ENCODE measurements at places on chromosomes 5 and 9.

GRCh38 chr9:124133727-124134126 is 122.2 kb downstream of the LHX2 start:
- peak; percentile 27 for DNase-seq

DNA sequence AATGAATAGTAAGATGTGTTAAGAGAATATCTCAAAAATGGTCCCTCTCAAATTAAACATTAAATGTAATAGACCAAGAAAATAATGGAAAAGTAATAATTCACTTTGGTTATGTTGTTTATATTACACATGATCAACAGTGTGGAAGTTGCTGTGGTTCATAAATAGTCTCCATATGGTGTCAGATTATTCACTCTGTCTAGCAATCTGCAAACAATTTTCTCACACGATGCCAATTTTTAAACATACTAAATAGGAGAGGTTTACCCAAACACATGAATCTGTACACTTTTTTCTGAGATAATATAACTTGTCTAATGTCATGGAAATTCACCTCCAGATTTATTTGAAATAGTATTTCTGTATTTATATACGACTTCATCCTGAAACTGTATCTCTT is 217.4 kb upstream of the FBXL7 start:
- no peak for DNase-seq

- DNase-seq, result peak; percentile 75
Measured at GRCh38 chr5:150789943-150790611, 11.5 kb downstream of the SMIM3 start.

GRCh38 chr9:90891308-90892040 is 89.9 kb downstream of the SYK start:
- no peak for DNase-seq

DNA sequence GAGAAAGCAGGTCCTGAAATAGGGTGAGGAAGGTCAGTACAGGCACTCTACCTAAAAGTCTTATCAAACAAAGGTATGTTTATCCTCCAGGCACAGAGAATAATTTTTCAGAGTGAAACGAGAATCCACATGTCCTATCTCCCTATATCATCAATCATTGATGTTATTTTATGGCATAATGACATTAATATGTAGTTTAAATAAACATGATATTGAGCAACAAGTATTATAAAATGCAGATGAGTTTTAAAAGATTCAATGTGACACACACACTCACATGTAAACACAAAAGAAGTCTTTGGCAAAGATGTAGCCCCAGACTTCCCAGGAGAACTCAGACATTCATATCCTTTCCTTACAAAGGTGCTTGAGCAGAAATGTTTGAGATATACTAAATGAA is 389.1 kb downstream of the ADGRV1 start:
- no peak for DNase-seq

DNA sequence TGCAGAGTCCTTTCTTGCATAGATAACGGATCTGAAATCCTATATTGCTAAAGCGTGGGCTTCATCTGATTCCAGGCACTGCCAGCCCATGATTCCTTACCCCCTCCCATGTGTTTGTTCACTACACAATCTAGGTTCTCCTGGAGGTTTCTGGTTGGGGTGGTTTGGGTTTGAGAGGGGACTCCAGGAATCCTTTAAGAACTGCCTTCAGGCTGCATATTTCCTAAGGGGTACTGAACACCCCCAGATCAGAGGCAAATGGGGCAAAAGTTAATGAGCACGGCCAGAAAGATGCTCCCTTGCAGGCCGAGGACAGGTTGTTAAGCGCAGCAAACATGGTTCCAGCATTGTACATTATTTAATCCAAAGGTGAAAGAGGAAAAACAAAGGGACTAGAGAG is 9.9 kb downstream of the NR2F1 start:
- DNase-seq, result no peak

GRCh38 chr5:151598984-151599383 is 7.9 kb upstream of the FAT2 start:
- no peak for DNase-seq

DNA sequence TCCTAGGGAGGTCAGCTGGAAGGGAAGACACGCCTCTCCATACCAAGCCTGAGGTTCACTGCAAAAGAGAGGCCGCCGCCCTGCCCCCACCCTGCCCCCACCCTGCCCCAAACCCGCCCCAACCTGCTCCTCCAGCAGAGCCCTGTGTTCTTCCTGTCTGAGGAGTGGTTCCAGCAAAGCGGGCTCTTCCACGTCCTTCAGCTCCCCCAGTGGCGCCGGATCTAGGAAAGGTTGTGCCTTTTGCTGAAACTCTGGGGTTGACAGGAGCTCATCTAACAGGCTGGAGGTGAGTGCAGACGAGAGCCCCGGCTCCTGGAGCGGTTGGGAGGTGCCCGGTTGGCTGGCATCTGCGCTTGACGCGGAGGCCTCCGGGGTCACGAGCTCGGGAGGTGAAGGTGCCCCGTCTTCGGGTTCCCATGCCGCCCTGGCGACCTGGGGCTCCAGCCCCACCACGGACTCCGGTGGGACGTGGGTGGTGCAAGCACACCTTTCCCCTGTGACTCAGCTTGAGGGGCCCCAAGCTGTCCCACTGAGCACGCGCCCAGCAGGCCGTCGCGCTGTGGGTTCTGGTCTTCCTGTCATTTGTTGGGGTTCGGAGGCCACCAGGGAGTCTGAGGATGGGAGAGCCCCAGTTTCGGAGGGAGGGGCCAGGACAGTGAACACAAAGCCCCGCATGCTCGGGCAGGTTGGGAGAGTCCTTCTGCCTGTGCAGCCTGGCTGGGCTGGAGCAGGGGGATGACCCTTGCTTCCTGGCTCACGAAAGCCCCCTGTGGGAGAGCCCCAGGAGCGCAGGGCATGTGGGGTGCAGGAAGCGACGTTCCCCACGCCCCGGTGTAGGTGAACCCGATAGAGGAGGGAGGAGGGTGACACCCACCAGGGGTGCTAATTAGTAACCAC is 1467.1 kb downstream of the FOXD4L5 start:
- peak; percentile 63 for DNase-seq

- DNase-seq, result peak; percentile 41
Measured at GRCh38 chr5:50666261-50667022, at the start of gene PARP8. TSS of gene PARP8 (plus strand) at chr5:50666637. CDS start at chr5:50667096, 459 bp downstream.

GRCh38 chr9:10232352-10232930 is 380.4 kb downstream of the PTPRD start:
- no peak for DNase-seq

DNA sequence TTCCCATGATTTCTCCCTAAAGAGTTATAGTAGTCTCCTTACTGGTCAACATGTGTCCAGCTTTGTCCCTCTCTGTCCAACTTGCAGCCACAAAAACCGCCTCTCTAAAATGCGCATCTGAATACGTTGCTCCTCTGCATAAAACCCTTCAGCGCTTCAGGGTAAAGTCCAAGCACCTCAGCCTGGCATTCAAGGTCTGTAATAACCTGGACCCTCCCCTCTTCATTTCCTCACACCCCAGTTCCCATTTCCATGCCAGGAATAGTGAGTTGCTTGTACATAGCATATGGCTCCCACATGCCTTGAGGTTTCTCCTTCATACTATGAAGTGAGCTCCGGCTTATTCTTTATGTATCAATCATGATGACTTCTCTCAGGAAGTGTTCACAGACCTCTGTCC is 101.5 kb downstream of the OXCT1 start:
- no peak for DNase-seq

DNA sequence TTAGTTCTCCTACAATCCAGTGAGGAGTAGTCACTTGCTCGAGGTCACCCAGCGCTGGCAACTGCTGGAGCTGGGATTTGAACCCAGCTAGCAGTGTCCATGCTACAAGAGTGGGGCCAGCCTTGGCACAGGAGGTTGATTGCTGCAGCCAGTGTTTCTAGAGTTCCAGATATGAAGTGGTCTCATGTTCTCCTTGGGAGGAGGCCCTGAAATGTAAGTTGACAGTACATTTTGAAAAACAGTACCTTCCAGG is 802 bp downstream of the CCDC107 start:
- DNase-seq, result no peak

DNA sequence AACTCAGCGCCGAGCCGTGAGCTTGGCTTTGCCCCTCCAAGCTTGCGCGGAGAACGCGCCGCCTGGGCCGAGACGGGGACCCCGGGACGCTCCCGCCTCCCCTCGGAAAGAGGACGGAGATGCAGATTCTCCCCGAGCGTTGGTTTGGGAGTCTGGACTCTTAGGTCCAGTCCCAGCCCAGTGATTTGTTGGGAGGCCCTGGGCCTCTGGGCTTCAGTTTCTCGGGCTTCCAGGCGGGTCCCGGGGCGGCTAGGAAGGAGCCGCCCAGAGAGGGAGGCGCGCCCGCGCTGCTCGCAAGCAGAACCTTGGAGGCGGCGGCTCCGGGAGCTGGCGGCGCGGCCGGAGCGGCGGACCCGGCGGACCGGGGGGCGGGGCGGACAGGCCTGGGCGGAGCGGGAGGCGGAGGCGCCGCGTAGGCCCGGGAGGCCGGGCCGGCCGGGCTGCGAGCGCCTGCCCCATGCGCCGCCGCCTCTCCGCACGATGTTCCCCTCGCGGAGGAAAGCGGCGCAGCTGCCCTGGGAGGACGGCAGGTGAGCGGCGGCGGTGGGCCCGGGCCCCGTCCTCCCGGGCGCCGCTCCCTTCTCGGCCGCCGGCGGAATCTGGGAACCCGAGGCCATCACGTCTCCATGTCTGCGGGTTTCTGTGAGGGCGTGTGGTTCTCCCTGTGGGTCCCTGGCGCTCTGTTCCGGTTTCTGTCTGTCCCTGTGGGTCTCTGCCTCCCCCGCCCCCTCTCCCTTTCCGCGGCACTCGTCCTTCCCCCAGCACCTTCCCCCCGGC is at the start of gene B4GALT7:
TSS of gene B4GALT7 (plus strand) at position 402 of the 777 bp plus-strand sequence. CDS start at position 481, 79 bp downstream.
- DNase-seq, result peak; percentile 78

GRCh38 chr5:148209151-148209770 is 6.4 kb downstream of the SPINK6 start:
- no peak for DNase-seq

DNA sequence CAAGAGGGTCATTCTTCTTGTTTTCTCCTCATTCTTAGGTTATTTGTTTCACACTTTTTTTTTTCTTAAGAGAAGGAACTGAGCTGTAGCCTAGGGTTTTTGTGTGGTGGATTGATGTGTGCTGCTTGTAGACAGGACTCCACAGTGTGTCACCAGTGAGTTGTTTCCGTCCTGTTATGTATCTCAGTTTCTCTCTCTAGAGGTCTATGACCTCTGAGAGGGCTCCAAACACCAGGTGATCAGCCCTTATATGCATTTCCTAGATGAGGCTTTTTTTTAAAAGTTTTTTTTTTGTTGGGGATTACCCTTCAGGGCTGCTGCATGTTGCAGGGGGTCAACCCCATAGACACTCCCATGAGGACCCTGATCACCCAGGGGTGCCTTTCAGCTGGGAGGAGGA is 124.2 kb upstream of the MAST4 start:
- DNase-seq, result no peak

DNA sequence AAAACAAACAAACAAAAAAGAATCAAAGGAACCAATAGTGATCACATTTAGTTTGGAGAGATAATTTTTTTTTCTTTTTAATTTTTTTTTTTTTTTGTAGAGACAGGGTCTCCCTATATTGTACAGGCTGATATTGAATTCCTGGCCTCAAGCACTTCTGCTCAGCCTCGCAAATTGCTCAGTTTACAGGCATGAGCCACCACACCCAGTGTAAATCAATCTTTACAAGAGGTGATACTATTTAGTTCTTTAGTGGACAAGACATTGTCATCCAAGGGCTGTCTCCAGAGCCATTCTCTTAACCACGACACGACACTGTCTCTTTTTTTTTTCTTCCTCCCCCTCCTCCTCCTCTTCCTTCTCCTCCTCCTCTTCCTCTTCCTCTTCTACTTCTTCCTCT is 29.6 kb downstream of the ERAP2 start:
- DNase-seq, result no peak

- no peak for DNase-seq
Measured at GRCh38 chr5:54807421-54807820, 178.0 kb downstream of the ESM1 start.

GRCh38 chr5:89353837-89354551 is 471.0 kb upstream of the MEF2C start:
- DNase-seq, result no peak

DNA sequence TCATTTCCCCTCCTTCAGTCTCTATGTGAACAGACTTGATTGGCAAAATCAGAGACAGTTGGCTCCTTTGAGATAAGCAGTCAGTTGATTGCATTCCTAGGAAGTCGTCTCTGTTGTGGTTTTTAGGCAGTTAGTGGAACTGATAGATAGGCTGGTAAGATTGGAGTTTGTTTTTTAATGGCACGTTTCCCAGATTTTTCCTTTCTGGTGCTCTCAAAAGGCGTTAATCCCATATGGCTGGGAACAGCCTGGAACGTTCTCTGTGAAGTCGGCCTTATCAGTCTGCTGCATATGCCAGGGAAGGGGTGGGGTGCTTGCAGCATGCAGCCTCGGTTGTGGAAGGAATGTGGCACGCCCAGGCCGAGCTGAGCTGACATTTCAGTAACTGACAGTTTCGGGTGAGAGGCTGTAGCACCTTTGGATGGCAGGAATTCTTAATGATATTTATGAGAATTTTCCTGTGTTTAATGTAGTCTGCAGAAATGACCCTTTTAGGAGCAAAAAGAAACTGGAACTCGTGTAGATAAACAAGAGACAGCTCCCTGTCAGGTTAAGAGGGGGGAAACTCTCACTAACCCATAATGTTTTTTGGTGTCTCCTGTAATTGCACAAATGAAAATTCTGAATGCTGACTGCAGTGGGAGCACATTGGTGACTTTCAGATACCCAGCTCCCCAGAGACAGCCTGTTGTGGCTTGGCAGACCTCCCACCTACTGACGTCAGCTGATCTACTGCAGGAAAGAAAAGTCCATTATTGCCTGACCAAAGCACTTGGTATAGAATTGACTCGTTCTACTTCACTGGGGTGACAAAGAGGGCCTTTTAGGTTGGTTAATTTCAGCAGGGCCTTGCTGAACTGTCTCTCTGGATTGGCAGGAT is 6.3 kb downstream of the SPTAN1 start:
- DNase-seq, result peak; percentile 35

DNA sequence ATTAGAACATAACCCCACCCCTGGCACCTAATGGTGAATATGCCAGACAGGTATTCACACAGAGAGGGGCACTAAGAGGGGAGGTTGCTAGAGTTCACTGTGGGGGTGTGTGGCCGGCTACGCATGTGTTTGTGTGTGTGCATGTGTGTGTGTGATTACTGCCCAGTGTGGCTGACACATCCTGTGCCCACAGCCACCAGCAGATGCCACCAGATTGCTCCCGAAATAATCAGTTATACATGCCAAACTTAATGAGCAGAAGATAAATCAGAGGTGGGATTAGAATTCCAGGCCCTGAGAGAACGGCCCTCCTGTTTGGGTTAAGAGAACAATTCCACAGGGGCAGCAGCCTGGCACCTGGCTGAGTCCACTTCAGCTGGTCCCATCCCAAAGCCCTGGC is 91.8 kb upstream of the TBCA start:
- DNase-seq, result no peak

DNA sequence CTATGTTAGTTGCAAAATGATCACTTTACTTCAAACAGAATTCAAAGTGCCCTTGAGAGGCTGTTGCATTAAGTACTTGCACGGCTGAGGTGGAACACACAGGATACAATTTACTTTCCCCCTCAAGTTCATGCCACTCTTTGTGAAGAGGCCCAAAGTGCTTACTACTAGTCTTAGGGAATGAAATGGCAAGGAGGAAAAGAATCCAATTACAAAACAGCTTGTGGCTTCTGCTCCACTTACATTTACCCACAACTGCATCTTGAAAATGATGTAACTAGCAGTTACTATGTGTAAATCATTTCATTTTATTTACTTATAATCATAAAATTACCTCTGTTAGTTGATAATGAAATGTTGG is 14.6 kb downstream of the FOXD1 start:
- DNase-seq, result no peak

GRCh38 chr5:2221450-2221849 is 338.7 kb upstream of the IRX4 start:
- no peak for DNase-seq

All from CD4-positive, alpha-beta T cell treated with Interleukin-2 at 100 ng/mL for 4 hours (primary cell).